ENCODE measurements at places on chromosomes 6 and 20. TPM values are rescaled to one million over a fixed set of nuclear protein-coding genes. Genes with fewer than 3 reads are reported as not detected.

TRDN gene
- 2.8 TPM for polyA plus RNA-seq

PARD6B gene
- polyA plus RNA-seq, result 30.2 TPM

RALY gene
- polyA plus RNA-seq, result 144 TPM

RNF39 gene
- 2.0 TPM for polyA plus RNA-seq

KHDC1L gene
- polyA plus RNA-seq, result 0.62 TPM

SULF2 gene
- 71.7 TPM for polyA plus RNA-seq

IL17F gene
- polyA plus RNA-seq, result 0.40 TPM

OR2H1 gene
- polyA plus RNA-seq, result not detected

C20orf202 gene
- polyA plus RNA-seq, result 0.43 TPM

SLC17A4 gene
- 2.6 TPM for polyA plus RNA-seq

GGTLC1 gene
- polyA plus RNA-seq, result not detected

Data from left kidney (tissue), 8 donors.